ENCODE measurements at places on chromosomes 13 and 19. TPM values are rescaled to one million over a fixed set of nuclear protein-coding genes. Genes with fewer than 3 reads are reported as not detected.

CEACAM8 gene
- total RNA-seq, result not detected

PKN1 gene
- 248 TPM for total RNA-seq

ADPRHL1 gene
- total RNA-seq, result 0.53 TPM

FXYD7 gene
- total RNA-seq, result 15.6 TPM

ATP5F1D gene
- total RNA-seq, result 117 TPM

MAST1 gene
- 0.75 TPM for total RNA-seq

DNA sequence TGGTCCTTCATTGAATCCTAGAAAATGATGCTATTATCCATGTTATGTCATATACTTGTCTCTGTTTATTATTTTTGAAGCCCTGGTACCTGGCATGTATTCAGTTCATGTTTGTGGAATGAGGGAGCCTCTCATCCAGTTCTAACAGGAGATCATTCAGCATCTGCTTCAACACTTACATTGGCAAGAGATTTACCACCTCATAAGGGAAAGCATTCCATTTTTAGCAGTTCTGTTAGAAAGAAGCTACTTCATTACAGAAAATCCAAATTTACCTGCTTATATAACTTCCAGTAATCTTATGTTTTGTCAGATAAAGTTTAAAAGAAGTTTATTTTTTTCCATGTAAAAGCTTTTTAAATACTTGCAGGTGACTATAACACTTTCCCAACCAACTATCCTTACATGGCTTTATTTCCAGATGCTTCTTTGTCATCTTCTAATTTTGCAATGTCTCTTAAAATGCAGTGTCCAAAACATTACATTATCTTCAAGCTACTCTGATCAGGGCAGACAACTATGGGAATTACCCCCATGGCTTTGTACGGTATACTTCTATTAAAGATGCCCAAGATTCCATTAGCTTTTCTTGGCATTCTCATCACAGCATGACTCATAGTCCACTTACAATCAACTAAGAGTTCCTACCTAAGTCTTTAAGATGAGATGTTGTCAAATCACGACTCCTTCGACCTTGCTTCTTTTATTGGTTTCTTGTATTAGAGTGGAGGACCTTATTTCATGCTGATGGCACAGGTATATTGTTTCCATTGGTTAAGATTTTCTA lies 262.1 kb downstream of the PCDH9 start:
- no peaks in the 10 kb centered on the region for H3K27me3 ChIP-seq
- H3K36me3 ChIP-seq, result no peaks in the 10 kb centered on the region
- no peak overlapping the region for H3K27ac ChIP-seq
- H3K4me1 ChIP-seq, result no peaks in the 10 kb centered on the region

- no peak for DNase-seq
- no peak overlapping the region for H3K4me3 ChIP-seq
- H3K36me3 ChIP-seq, result no peaks in the 10 kb centered on the region
- no peak overlapping the region for H3K27ac ChIP-seq
Measured at GRCh38 chr19:10069046-10069445, 17.1 kb upstream of the SHFL start.

DNA sequence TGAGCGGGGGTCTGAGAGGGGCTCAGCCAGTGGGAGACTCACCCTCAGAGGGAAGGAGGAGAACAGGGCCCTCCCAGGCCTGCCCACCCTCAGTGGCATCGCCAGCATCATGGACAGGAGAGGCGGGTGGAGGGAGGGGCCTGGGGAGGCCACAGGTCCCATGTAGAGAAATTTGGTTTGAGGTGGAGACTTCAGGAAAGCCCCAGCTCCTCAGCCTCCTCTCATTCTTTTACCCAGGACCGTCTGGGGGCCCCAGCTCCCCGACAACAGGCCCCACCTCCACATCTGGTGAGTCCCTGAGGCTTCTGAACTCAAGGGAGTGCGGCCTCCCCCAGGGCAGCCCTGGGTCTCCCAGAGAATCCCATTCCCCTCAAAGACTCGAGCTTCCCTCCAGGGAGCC lies 3.1 kb downstream of the LILRB1 start:
- H3K27ac ChIP-seq, result no peak overlapping the region
- no peak overlapping the region for H3K4me3 ChIP-seq
- DNase-seq, result no peak

DNA sequence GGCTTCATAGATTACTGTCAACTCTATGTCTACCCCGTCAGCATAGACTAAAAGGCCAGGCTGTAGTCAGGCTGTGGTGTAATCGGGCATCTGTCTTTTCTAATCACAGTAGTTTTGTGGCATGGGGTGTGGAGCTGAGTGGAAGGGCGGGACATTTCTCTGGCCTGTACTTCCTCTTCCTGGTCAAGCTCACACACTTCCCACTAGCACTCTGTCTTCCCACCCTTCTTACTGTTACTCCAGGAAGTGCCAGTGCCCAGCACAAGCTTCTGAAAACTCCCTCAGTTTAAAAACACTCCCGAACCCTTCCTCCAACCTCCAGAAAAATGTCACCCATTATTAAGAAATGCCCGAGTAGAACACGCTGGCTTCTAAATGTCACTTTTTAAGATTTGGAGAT lies 229.8 kb downstream of the KLF5 start:
- H3K4me1 ChIP-seq, result no peaks in the 10 kb centered on the region
- no peak overlapping the region for H3K4me3 ChIP-seq
- no peak for DNase-seq
- H3K36me3 ChIP-seq, result no peaks in the 10 kb centered on the region

DNA sequence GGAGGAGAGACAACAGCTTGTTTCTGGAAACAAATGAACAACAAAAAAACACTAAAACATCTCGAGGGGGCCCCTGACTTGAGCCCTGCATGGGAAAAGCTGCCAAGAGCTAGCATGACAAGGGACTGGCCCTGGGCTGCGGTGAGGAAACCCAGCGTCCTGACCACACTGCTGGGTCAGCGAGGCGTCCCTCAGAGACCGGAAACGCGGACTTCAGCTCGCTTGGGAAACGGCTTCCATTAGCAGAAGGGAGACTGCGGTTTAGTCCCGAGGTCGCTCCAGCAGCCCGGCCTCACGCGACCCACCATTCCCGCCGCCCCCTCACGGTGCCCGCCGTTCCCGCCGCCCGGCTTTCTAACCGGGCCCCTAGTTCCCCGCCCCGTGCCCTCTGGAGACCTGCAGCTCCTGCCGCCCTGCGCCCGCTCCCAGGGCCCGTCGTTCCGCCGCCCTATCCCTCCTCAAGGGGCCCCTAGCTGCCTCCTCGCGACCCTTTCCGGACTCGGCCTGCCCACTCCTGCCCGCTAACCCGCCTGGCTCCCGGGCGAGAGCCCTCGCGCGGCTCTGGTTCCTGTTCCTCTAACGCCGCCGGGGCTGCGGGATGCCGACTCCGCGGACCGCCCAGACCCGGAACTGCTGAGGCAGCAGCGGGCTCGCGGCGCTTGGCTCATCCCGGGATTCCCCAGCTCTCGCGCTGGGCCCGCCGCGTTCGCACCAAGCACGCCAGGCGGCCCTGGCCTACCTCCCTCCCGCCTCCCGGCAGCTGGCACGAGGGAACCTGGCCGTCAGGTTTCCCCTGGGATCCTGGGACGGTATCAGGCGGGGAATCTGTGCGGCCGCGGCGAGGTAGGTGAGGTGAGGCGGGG lies at the start of gene CCDC122:
Gene CCDC122, minus strand, starts transcription at position 849 of the 863 bp plus-strand sequence. CDS start 10,364 bp downstream, outside the sequence.
- peak within 1 kb of the TSS; percentile 54 for H3K27ac ChIP-seq
- peak within 1 kb of the TSS; percentile 72 for H3K4me3 ChIP-seq
- no peaks in the 10 kb centered on the region for H3K36me3 ChIP-seq
- H3K27me3 ChIP-seq, result no peaks in the 10 kb centered on the region
- peaks cover 15% of the 10 kb centered on the region for H3K4me1 ChIP-seq
- DNase-seq, result peak; percentile 65

- no peak for DNase-seq
- no peaks in the 10 kb centered on the region for H3K27me3 ChIP-seq
- no peak overlapping the region for H3K27ac ChIP-seq
- H3K36me3 ChIP-seq, result no peaks in the 10 kb centered on the region
Measured at GRCh38 chr13:35891507-35892441, 239.4 kb downstream of the DCLK1 start.

- no peak for DNase-seq
- no peaks in the 10 kb centered on the region for H3K36me3 ChIP-seq
- no peak overlapping the region for H3K27ac ChIP-seq
- H3K27me3 ChIP-seq, result peaks cover 18% of the 10 kb centered on the region
Measured at GRCh38 chr19:21581646-21582240, 76.3 kb downstream of the ZNF429 start.

DNA sequence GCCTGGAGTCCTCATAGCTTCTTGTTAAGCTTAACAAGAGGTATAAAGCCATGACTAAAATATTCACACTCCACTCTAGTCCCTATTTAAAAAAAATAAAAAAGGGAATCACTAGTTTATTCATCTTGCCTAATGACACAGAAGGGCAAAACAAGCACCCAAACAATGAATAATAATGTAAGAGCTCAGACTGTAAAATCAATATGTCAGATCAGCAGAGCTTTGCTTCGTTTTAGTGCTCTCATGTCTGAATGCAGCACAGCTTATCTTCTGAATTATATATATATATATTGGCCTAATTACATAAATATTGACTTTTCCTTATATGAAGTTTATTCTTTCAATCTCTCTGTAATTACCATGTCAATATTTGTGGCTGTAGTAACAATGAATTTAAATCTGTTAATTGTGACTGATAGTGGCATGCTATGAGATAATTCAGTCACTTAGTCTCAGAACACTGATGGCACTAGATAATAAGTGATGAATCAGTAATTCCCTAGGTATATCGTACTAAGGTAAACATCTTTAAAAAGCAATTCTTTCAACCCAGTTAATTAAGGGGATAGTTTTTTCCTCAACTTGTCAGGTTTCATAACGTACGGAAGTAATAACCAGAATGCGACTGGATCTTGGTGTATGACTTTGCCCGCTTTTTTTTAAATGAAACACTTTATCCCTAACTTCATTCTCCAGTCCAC lies 361.9 kb upstream of the GPC6 start:
- H3K4me3 ChIP-seq, result no peak overlapping the region
- H3K27me3 ChIP-seq, result no peaks in the 10 kb centered on the region
- H3K27ac ChIP-seq, result no peak overlapping the region
- no peak for DNase-seq
- no peaks in the 10 kb centered on the region for H3K36me3 ChIP-seq

DNA sequence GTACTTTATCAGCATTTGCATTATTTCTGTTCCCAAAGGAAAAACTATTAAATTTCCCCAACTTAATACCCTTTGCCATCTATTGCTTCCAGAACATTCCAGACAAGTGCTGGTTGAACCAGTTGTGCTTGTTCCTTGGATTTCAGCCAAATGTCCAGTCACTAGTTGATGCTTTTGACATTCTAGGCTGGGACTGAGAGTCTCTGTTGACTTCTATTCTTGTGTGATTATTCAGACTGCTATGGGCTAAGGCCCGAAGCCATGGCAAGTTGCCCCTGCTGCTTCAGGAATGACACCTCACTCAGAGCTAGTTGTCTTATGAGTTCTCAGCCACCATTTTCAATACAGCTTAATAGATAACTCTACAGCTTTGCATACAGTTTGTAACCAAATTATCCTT lies 458.1 kb upstream of the ARGLU1 start:
- no peaks in the 10 kb centered on the region for H3K4me1 ChIP-seq
- no peaks in the 10 kb centered on the region for H3K27me3 ChIP-seq

GRCh38 chr19:14430712-14431111 lies 2.4 kb upstream of the PKN1 start:
- peaks cover 36% of the 10 kb centered on the region for H3K4me1 ChIP-seq
- peaks cover 9% of the 10 kb centered on the region for H3K27me3 ChIP-seq
- no peak overlapping the region for H3K27ac ChIP-seq
- DNase-seq, result no peak
- no peak overlapping the region for H3K4me3 ChIP-seq

- DNase-seq, result no peak
- H3K4me1 ChIP-seq, result no peaks in the 10 kb centered on the region
- H3K27ac ChIP-seq, result no peak overlapping the region
- H3K27me3 ChIP-seq, result no peaks in the 10 kb centered on the region
Measured at GRCh38 chr19:10222201-10222890, 8.8 kb downstream of the S1PR2 start.

DNA sequence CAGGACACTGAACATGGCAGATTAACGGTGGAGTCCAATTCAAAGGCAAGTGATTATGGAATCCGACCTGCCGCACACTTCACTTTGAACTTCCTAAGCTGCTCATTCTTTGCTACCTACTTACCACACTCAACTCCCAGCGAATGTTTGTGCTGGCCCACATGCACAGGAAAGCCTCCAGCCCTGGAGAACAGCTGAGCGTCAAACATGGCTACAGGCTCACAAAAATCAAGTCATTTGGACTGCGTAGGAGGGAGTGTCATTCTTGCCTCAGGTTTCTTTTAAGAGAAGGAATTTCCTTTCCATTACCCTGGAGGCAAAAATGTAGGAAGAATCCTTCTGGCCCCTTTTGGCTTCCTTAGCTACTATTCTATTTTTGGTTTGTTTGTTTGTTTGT lies 41.3 kb upstream of the IPO5 start:
- no peak overlapping the region for H3K27ac ChIP-seq
- no peaks in the 10 kb centered on the region for H3K4me1 ChIP-seq
- no peaks in the 10 kb centered on the region for H3K36me3 ChIP-seq

DNA sequence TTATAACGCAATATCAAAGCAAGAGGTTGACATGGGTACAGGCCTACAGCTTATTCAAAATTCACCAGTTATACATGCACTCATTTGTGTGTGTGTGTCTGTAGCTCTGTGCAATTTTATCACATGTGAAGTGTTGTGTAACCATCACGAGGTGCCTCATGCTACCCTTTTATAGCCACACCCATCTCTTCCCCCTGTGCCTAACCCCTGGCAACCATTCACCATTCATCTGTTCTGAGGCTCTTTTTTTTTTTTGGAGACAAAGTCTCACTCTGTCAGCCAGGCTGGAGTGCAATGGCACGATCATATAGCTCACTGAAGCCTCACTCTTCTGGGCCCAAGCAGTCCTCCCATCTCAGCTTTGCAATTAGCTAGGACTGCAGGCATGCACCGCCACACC lies 78.4 kb downstream of the DPF1 start:
- no peaks in the 10 kb centered on the region for H3K4me1 ChIP-seq
- no peaks in the 10 kb centered on the region for H3K36me3 ChIP-seq
- H3K4me3 ChIP-seq, result no peak overlapping the region
- no peak for DNase-seq
- H3K27me3 ChIP-seq, result no peaks in the 10 kb centered on the region
- H3K27ac ChIP-seq, result no peak overlapping the region

GRCh38 chr19:35844482-35845214 lies 7.7 kb downstream of the NPHS1 start:
- H3K27ac ChIP-seq, result no peak overlapping the region
- H3K4me1 ChIP-seq, result peaks cover 21% of the 10 kb centered on the region
- H3K4me3 ChIP-seq, result no peak overlapping the region
- DNase-seq, result no peak

- no peaks in the 10 kb centered on the region for H3K27me3 ChIP-seq
- H3K4me3 ChIP-seq, result no peak overlapping the region
- no peak overlapping the region for H3K27ac ChIP-seq
- no peaks in the 10 kb centered on the region for H3K36me3 ChIP-seq
Measured at GRCh38 chr19:52442179-52442578, 11.2 kb upstream of the ZNF578 start.

DNA sequence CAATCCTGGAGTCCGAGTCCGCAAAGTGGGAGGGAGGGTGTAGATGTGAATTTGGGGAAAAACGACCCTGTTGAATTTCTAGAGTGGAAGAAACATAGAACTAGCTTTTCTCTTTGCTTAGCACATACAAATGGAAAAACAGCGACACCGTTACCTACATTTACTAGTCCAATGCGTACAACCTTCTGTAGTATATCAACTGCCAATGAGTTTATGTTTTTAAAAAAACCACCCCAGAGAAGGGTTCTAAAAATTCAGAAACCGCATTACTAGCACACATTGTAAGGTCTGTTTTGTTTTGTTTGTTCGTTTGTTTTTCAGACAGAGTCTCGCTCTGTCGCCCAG lies 332 bp upstream of the SUPT20H start:
- no peaks in the 10 kb centered on the region for H3K27me3 ChIP-seq
- H3K36me3 ChIP-seq, result no peaks in the 10 kb centered on the region
- DNase-seq, result no peak
- peak overlapping the region; percentile 64 for H3K4me3 ChIP-seq
- H3K4me1 ChIP-seq, result peaks cover 22% of the 10 kb centered on the region
